ENCODE measurements at places on chromosomes 16 and 17.
A peak's percentile ranks its signal among the peaks of the same experiment; 100 is the strongest.

DNA sequence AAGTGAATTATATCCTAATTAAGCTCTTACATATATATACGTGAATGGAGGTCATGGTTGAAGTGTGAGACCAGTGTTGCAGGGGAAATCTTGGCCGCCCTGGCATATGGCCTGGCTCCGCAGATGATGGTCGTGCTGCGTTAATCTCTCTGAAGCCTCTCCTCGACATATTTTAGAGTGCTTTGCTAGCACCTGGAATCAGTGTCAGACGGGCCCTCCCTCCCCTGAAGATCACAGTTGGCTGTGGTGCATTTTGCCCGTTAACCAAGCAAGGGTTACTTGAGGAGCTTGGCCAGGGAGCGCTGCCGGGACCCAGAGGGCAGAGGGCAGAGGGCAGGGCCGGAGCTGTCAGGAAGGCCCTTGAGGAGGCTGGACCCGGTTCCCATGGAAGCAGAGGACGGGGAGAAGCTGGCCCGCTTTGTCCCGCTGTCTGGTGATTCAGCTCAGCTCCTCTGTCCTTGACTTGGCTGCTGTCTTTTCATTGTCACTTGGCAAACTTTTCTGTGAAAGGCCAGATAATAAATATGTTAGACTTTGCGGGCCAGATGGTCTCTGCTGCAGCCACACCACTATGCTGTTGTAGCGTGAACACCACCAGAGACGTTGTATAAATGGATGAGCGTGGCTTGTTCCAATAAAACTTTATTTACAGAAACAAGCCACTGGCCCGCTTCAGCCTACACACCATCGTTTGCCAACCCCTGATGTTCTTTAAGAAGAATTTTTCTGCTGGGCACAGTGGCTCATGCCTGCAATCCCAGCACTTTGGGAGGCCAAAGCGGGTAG is 32.3 kb downstream of the CIBAR2 start:
- DNase-seq, result no peak

GRCh38 chr17:73247726-73248125 is 14.0 kb downstream of the CPSF4L start:
- no peak for DNase-seq

DNA sequence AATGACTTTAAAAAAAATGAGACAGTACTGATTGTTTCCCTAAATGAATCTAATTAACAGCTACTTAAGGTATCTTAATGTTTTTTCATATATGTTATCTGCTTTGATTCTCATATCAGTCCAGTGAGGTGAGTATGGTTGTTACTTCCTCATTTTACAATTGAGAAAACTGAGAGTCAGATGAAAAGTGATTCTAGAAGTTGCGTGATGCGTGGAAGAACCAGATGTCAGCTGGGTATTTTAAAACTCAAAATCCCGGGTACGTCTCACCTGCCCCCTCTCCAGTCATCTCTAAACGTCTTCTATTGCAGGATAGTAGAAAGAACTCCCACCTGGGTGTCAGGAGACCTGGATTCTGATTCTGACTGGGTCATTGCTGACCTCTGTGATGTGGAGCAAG is 89.2 kb downstream of the MAP2K6 start:
- no peak for DNase-seq

DNA sequence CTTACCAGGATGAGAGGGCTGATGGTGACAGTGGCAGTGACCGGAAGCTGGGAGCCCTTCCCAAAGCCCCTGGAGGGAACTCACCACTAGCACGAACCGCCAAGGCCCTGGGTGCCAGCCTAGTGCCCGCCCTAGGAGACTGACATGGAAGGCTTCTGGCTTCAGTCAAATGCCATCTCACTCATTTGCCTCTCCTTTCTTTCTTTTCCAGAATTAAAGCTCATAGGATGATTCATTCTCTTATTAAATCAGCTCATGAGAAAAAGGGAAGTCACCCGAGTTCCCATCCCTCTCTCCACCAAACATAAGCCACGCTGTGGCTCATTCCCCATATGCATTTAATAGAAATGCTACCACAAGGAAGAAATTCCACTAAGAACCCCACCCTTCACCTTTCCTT is 12.1 kb downstream of the CUEDC1 start:
- DNase-seq, result no peak

DNA sequence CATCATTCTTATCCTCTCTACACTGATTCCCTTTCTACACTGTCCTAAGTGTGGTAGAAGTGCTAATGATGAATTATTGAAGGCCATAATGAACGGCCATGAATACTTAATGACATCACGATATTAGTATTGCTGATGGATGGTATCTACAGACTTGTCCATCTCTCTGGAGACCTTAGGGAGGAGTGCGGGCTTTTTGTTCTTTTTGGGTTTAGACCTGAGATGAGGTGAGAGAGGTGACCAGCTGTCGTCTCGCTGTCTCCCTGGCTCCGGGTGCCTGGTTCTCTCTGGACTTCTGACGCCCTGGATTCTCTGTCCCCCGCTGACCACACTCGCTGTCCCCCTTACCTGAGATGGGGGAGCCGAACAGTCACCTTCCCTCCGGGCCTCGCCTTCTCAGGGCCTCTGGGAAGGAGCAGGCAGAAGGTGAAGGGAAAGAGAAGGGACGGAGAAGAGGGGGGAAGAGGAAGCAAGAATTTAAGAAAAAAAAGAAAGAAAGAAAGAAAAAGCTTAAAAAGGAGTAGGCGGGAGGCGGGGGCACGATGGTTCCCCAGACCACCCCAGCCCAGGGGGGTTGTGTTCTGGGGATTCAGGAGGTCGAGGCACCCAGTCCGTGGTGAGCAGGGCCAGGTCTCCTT is 17.1 kb downstream of the SGCA start:
- no peak for DNase-seq

DNA sequence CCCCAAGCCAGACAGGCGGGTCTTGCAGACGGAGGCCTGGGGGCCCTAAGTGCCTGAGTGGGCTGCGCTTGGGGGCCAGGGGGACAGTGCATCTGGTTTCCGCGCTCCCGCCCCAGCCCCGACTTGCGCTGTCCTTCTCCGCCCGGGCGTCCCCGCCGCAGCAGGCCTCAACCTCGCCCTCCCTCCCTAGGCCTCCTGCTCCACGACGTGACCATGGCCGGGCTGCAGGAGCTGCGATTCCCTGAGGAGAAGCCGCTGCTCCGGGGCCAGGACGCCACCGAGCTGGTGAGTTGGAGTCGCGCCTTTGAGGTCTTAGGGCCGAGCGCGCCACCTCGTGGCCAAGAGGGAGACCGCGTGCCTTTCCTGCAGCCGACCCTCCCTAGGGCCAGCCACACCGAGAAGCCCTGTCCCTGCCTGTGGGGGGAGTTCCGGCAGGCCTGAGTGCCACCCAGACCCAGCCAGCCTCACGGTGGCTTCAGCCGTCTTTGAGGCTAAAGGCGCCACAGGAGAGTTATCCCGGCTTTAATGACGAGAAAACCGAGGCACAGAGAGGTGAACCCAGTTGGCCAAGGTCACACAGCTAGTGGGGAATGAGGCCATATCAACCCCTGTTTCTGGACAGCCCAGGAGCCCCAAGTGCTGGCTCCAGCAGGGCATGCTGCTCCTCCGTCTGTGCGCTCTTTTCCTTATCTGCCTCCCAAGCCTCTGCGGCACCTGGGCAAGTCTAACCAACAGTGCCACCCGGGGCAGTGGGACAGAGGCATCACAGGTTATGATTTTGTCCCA is 12.2 kb upstream of the NDRG4 start:
- peak; percentile 26 for DNase-seq

- no peak for DNase-seq
Observed at GRCh38 chr17:83180996-83181481, 101.6 kb downstream of the METRNL start.

DNA sequence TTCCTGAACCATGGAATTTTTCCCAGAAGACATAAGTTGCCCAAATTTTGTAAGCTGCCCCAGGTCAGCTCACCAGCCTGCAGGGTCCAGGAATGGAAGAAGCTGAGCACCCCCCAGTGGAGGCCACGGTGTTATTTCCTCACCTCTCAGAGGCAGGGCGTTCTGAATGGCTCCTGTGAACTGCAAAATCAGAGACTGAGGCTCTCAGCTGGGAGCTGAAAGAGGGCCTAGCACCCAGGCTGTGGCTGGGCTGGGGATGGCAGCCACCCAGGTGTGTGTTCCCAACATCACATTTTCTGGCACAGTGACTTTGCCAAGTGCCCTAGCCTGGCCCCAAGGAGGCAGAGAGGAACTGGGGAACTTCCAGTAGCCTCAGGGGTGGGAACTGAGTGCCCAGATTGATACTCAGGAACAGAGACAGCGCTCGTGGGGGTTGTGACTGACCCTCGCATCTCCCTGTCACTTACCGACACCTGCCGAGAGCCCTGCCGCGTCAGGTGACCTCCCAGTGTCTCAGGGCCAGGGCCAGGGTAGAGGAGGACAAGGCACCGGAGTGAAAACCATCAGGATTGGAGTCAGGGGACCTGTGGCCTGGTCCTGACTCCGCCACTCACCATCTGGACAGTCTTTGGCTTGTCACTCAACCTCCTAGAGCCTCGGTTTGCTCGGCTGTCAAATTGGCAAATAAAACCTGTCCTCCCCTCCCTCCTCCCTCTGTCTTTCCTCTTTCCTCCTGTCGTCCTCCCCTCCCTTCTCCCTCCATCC is 11.3 kb downstream of the CACNG4 start:
- peak; percentile 5 for DNase-seq

- no peak for DNase-seq
Observed at GRCh38 chr17:76783146-76783545, 45.2 kb downstream of the MFSD11 start.

- no peak for DNase-seq
Observed at GRCh38 chr16:78823027-78823426, 723.6 kb downstream of the WWOX start.

- DNase-seq, result no peak
Observed at GRCh38 chr17:29150161-29150560, 30.0 kb downstream of the MYO18A start.

DNA sequence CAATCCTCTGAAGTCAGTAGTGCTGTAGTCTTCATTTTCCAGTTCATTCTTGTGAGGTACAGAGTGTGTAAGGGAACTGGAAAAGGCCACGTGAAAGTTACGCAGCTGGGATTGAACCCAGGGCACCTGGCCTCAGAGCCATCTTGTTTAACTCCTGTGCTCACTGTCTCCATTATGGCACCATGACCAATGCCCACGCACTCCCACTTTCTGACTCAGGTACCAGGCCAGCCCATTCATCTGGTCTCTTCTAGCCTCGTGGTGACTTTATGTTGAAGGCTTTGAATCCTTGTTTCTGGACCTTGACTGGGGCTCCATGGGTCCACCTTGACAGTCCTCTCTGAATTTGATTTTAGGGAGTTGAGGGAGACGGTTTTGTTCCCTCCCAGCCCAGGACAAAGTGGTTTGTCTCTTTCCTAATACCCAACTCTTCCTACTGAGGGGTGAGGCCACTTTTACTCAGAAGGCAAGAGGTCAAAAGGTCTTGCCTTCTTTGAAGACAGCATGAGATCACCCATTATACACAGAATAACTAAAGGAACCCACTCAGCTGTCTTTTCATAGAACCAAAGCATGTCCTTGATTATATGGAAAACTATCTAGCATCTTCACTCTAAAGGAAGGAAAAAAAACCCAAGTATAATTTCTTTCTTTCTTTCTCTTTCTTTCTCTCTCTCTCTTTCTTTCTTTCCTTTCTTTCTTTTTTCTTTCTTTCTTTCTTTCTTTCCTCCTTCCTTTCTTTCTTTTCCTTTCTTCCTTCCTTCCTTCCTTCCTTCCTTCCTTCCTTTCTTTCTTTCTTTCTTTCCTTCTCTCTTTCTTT is 50.0 kb downstream of the OTOA start:
- no peak for DNase-seq

- DNase-seq, result no peak
Observed at GRCh38 chr16:79143026-79143425, 457.5 kb downstream of the MAF start.

DNA sequence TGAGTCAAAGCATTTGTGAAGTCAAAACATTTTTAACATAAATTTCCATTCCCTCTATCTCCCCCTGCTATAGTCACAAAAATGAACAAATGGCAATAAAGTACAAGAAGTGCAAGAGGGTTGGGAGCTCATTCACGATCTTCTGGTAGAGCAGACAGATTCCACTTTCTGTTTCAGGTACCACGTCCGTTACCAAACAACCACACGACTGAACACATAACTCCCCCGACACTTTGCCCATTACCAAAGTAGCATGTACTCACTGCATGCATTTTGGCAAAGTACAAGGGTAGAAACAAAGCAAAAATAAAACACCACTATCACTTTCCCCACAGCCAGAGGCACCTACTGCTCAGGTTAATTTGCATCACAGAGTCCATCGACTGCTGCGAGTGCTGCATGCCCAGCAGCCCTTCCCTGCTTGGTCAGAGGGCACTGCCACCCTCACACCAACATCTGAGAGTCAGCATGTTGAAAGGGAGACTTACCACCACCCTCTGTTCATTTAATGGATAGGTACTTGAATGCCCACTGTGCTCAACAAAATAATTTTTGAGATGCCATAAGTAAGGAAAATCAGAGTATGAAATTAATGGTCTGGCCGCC is 150.3 kb upstream of the AXIN2 start:
- no peak for DNase-seq

GRCh38 chr17:73138541-73139138 is 26.2 kb upstream of the SSTR2 start:
- DNase-seq, result no peak

DNA sequence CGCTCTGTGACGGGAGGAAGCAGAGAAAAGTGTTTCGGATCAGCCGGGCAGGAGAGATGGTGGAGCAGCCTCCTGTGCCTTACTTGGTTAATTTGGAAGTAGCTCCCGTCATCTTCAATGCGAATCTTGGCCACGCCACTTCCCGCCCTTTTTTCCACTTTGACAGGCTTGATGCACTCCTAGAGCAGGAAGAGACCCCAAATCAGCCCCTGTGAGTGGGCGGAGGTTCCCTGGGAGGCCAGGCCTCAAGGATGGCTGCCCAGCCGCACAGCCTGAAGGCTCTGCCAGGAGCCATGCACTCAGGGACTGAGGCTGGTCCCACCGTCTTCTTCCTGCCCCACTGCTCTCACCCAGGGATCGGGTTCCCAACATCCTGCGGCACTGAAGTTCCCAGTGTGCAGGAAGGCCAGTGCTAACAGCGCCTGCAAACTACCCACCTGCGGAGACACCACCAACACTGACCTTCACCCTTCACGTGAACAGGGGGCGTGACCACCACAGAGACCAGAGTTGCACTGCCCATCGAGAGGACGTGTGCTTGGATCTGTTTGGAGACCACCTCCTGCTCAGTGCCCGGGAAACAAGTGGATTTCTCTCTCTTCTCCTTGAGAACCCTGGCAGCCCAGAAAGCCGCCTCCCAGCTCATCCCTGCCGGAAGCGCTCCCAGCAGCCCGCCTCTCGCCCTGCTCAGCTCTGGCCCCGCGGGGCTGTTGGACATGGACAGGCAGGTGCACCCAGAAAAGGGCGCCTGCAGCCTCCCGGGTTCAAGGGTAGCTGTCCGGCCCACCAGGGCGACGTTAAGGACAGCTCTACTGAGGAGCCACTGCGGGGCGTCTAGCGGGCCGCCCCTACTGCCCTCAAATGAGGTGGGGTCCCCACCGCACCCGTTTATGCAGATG is 988 bp downstream of the CIAO3 start:
- DNase-seq, result no peak

- no peak for DNase-seq
Observed at GRCh38 chr16:52398491-52398960, 148.4 kb downstream of the TOX3 start.

DNA sequence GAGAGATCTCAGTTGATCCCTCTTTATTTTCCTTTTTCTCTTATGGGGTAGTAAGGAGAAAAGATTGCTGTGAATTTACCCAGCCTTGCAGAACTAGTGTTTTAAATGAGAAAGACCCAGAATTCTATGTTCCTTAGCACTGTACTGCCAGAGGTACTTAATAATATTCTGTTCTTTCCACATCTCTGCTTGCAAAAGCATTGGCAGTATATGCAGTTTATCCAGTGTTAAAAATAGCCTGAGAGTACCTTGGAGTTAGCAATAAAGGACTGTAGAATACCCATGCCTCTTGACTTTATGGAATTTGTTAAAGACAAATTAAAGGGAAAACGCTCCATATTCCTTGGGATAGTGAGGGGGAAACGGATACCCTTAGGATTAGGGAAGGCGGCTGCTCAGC is 11.9 kb downstream of the SLC7A6 start:
- no peak for DNase-seq

All from NK-92 treated with Interleukin-12 subunit alpha and Interleukin-12 subunit beta, amount 100 ng/mL, for 24 hours (cell line).